ENCODE measurements at places on chromosomes 4 and X.

DNA sequence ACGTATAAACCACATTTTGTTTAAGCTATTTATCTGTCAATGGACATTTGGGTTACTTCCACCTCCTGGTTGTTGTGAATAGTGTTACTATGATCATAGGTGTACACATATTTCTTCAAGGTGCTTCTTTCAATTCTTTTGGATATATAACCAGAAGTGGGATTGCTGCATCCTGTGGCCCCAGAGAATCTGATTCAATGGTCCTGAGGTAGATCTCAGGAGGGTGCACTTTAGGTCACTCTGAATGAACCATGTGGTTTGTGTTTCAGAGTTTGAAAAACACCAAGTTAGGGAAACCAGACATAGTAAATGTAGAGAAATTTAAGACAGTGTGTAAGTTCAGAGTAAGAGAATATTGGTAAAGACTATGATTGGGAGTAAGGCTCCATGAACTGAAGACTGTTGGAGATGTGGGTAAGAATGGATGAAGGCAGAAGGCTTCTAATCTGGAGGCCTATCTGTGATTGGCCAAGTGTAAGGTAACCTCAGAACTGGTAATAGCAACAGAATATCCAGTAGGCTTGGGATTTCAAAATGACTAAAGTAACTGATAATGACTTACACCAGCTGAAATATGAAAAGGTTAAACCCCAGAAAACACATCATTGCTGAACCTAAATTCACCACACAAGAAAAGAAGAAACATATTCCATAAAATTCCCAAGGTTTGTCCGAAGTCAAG is 236.9 kb downstream of the CAMK2D start:
- DNase-seq: no peak

- no peak for DNase-seq
These were observed 208.6 kb downstream of the SPOCK3 start for GRCh38 chr4:167025670-167026069.

GRCh38 chr4:119136546-119136945 is 914 bp downstream of the MYOZ2 start:
- DNase-seq: no peak

- DNase-seq: no peak
These were observed 32.7 kb downstream of the TBC1D14 start for GRCh38 chr4:6942238-6942800.

DNA sequence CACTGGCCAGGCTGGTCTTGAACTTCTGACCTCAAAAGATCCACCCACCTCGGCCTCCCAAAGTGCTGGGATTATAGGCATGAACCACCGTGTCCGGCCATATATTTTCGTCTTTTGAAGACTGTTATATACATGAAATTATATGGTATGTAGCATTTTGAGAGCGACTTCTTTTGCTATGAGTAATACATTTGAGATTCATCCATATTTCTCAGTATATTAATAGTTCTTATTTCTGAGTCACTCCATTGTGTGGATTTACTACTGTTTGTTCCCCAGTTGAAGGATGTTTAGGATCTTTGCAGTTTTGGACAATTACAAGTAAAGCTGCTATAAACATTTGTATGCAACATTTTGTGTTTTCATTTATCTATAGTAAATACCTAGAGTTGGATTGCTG is 34.9 kb downstream of the GNL3L start:
- DNase-seq: no peak

GRCh38 chr4:89269121-89269666 is 38.4 kb downstream of the GPRIN3 start:
- no peak for DNase-seq

GRCh38 chr4:26235500-26235899 is 85.3 kb upstream of the RBPJ start:
- DNase-seq: no peak

DNA sequence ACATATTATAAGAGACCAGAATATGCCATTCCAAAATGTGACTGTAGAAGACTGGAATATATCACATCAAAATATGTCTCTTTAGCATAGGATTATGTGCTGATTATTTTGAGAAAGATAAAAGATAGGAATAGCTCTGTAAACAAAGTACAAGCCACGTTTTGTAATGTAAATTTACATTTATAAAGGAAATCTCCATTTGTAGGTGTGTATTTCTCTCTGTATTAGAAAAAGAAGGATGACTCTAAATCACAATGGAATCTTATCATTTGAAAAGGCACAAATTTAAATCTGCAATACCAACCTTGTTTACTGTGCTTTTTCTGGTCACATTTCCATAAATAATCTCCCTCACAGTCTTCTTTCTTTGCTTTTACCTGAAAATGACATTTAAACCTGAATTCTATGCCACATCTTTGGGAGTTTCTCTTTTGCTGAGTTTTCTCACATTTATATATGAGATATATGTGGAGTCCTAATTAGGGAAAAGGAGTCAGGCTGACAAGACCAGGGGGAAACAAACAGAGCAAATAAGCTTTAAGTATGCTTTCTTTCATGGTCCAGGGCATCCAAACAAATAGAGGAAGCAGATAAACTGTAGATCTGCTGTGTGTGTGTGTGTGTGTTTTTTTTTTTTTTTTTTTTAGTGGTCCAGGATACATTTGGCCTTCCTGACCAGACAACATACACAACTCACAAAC is 244.0 kb downstream of the CPXCR1 start:
- no peak for DNase-seq

GRCh38 chrX:36445566-36445965 is 526.0 kb downstream of the CFAP47 start:
- no peak for DNase-seq

- no peak for DNase-seq
These were observed 175.4 kb downstream of the SH3BGRL start for GRCh38 chrX:81377329-81377728.

- DNase-seq: no peak
These were observed 57.6 kb upstream of the RAP1GDS1 start for GRCh38 chr4:98203332-98204235.

DNA sequence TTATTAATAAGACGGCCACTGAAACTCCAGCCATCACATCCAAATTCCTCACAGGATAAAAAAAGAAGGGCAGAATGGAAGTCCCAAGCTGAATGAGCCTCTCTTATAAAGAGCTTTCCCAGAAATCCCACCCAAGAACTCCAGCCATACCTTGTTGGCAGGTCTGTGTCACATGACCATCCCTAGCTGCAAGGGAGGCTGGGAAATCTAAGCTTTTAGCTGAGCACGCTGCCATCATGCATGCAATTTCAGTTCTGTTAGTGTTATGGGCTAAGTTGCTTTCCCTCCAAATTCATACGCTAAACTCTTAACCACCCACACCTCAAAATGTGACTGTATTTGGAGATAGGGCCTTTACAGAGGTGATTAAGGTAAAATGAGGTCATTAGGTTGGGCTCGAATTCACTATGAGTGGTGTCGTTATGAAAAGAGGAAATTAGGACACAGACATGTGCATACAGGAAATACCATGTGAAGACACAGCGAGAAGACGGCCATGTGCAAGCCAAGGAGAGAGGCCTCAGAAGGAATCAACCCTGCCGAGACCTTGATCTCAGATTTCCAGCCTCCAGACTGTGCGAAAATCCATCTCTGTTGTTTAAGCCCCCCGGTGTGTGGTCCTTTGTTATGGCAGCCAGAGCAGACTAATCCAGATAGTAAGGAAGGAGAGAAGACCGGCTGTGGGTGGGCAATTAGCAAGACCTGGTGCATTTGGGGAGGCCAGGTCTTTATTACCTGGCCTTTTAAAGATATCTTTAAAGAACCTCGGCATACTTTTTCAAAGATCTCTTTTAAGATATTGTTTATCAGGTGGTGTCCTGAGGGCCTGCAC is 317.6 kb downstream of the BCOR start:
- DNase-seq: no peak

GRCh38 chrX:72294497-72294896 is 11.2 kb downstream of the CITED1 start:
- no peak for DNase-seq

- no peak for DNase-seq
These were observed 2.4 kb downstream of the RAP2C start for GRCh38 chrX:132216806-132217202.

GRCh38 chrX:100478714-100479306 is 68.7 kb upstream of the PCDH19 start:
- DNase-seq: no peak

DNA sequence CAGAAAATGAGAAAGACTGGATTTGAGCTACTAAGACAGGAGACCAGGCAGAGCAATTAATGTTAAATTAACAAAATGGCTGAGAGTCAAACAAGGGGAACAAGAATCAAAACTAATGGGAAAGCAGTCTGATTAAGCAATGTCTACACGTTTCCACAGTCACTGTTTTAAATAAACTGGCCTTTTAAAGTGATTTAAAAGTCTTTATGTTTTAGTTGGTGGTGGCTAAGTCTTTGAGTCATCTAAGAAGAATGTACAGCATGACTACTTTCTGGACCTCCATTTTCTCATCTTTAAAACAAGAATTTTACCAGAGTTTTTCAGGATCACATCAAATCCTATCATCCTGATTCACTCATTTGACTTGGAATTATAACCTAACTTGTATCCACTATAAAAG is 233.8 kb downstream of the ENOX2 start:
- DNase-seq: no peak

GRCh38 chrX:31266203-31267076 is 194.6 kb upstream of the FTHL17 start:
- no peak for DNase-seq

DNA sequence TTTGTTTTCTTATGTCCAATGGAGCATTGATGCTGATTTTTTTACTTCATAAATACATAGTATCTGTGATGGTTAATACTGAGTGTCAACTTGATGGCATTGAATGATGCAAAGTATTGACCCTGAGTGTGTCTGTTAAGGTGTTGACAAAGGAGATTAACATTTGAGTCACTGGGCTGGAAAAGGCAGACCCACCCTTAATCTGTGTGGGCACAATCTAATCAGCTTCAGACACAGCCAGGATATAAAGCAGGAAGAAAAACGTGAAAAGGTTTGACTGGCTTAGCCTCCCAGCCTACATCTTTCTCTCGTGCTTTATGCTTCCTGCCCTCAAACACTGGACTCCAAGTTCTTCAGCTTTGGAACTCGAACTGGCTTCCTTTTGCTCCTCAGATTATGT is 230.6 kb upstream of the SPRY1 start:
- DNase-seq: no peak

DNA sequence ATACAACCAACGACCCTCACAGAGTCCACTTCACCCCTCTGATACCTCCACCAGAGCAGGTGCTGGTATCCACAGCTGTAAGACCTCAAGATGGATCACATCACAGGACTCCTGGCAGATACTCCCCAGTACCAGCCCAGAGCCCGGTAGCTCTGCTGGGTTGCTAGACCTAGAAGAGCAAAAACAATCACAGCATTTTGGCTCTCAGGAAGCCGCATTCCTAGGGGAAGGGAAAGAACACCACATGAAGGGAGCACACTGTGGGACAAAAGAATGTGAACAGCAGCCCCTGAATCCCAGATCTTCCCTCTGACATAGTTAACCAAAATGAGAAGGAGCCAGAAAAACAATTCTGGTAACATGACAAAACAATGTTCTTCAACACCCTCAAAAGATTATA is 303.1 kb upstream of the GRIA3 start:
- DNase-seq: no peak

GRCh38 chr4:86092684-86093083 is 267.2 kb downstream of the MAPK10 start:
- no peak for DNase-seq

GRCh38 chr4:51858605-51859202 is 15.8 kb downstream of the DCUN1D4 start:
- DNase-seq: no peak

DNA sequence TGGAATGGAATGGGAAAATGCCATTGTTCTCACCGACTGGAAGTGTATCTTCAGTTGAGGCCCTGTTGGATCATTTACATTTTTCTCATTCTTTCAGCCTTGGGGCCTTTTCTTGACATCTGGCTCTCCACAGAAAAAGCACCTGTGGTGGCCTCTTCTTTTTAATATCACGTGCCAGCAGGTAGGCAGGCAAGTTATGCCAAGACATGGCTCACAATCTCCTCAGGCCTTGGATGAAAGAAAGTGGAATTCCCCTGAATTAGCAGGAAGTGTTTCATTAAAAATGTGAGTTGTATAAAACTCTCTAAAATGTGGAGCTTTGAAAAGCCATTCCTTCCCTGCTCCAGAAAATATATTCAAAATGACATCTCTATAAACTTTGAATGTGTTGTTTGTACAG is 122.1 kb downstream of the FRAS1 start:
- DNase-seq: no peak

GRCh38 chrX:134254511-134254910 is 17.5 kb downstream of the CCDC160 start:
- no peak for DNase-seq

DNA sequence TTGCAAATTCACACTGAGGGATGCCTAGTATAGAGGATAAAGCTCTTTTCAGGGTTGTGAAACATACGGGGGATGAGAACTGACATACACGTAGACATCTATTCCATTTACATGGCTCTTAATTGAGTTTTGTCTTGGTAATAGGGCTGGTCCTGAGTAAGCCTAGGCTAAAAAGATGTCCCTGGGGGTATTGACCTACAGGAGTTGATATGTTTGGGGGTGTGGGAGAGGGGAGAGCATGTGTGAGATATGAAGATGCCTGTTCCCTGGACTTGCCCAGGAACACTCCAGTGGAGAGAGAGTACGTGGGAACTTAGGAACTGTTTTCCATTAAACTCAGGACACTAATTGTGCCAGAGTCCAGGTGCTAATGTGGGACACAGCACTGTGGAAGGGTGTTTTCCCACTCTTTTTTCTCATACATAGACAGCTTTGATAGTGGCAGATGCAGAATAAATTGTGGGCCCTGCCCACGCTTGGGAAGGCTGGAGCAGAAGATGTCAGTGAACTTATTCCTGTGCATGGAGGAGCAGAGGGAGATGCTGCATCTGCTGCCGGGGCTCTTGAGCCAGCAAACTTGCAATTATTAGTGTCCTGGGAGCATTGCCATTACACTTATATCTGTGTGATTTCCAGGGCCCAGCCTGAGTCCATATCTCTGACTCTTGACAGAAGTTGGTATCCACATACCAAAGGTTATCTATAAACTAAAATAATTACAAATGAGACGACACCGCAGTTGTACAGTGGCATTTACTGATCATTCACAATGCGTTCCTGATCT is 20.7 kb downstream of the SYNPO2 start:
- DNase-seq: no peak

GRCh38 chrX:30620980-30621618 is 32.1 kb upstream of the GK start:
- no peak for DNase-seq

GRCh38 chrX:848386-848785 is 217.8 kb downstream of the SHOX start:
- DNase-seq: no peak

Measured in stimulated activated CD4-positive, alpha-beta T cell treated with anti-CD3 and anti-CD28 coated beads, Interleukin-2, amount 100 ng/mL, for 48 hours (primary cell).